ENCODE measurements at places on chromosomes 5 and 9. TPM values are rescaled to one million over a fixed set of nuclear protein-coding genes. Genes with fewer than 3 reads are reported as not detected.

Gene FAM221B
- 0.18 TPM for polyA plus RNA-seq

Gene NKD2
- 2.4 TPM for polyA plus RNA-seq

Gene INSL4
- not detected for polyA plus RNA-seq

Gene SPAG8
- 2.3 TPM for polyA plus RNA-seq

Gene IL13
- not detected for polyA plus RNA-seq

Gene TMC1
- 0.59 TPM for polyA plus RNA-seq

Gene CCNO
- polyA plus RNA-seq, result not detected

Gene SLC25A48
- polyA plus RNA-seq, result 0.19 TPM

Gene SV2C
- 0.08 TPM for polyA plus RNA-seq

Gene SPATA31D3
- polyA plus RNA-seq, result not detected

Gene SGCD
- polyA plus RNA-seq, result 82.1 TPM

Gene NRARP
- 3.8 TPM for polyA plus RNA-seq

Gene ADAMTS12
- 16.8 TPM for polyA plus RNA-seq

Gene TRPM3
- 0.19 TPM for polyA plus RNA-seq

Gene PPWD1
- polyA plus RNA-seq, result 42.1 TPM

Gene SLCO6A1
- polyA plus RNA-seq, result 0.48 TPM

Gene OGN
- 374 TPM for polyA plus RNA-seq

DNA sequence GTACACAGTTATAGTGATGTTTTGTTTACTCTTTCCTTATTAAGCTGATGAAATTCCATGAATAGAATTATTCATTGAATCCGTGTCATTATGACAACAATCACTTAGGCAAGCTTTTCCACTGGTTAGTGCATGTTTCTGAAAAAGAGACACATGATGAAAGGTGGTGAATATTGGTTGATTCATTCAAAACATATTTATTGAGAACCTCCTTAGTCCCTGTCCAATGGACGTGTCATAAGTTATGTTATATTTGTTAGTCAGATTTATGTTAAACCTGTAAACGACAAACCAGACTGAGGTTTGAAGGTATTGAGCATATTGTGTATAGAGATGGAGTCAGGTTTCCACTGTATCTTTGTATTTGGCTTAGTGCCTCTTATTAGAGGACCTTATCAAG, 1888.9 kb upstream of the CDH6 start:
- DNase-seq, result no peak

DNA sequence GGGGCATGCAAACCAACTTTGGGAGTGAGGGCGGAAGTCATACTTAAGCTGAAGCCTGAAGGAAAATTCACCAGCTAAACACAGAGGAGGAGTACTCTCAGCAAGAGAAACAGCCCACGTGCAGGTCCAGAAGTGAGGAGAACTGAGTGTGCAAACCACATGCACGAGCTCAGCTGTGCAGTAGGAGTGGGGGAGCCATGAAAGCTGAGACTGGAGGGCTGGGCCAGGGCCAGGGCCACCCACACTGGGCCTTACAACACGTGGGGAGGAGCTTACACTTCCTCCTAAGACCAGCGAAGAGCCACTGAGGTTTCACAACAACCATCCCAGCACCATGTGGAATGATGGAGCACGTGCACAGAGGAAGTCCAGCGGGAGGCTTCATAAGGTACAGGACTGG, 9.3 kb upstream of the WWC1 start:
- DNase-seq, result no peak

- no peak for DNase-seq
Measured at GRCh38 chr9:69750085-69750484, 9.7 kb downstream of the PTAR1 start.

GRCh38 chr9:5529683-5530221, 19.4 kb downstream of the PDCD1LG2 start:
- DNase-seq, result no peak

GRCh38 chr5:81183811-81184748, 49.0 kb upstream of the CKMT2 start:
- no peak for DNase-seq

DNA sequence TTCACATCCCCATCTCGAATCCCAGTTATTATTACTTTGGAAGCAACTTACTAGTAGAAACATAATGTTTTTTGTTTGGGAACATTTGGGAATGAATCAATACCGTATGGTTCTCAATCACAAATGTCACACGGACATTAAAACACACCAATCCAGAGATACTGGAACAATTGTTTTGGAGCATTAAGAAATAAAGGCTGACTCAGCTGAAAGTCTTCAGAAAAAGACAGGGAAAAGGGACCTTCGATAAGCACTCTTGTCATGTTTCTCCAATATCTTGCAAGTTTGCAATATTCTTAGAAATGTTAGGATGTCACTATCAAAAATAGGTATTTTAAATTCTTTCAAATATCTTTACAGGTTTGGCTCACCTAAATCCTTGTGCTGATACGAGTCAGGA, 362.4 kb downstream of the CETN3 start:
- DNase-seq, result no peak

- DNase-seq, result no peak
Measured at GRCh38 chr5:159936686-159937329, 20.5 kb downstream of the ADRA1B start.

DNA sequence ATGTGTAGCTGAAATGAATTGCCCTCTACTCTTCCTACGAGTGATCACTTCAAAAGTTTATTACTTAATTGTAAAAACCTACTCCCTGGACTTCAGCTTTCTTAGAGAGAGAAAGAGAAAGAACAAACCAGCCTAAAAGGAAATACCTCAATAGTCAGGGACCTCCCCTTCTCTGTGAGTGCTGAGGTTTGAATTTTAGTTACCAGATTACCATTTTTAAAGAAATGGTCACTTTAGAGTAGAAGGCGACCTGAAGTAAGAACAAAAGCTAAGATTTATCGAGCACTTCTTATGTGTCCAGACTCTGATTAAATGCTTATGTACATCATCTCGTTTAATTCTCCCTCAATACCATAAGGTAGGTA, 11.3 kb downstream of the RAPGEF1 start:
- no peak for DNase-seq

DNA sequence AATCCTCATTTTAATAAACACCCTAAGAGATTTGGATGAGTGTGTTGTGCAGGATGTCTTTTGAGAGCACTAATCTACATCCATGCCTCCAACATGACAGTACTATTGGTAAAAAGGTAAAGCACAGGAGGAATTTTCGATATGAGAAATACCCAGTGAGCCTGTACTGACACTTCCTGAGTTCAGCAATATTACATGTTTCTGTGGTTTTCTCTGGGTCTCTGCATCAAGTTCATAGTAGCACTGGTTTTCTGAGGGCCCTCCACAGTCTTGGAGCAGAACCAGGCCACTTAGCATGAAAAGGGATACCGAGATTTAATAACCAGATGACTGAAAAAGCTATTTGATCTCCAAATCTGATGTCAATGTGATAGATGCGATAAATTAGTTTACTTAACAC, 524.1 kb downstream of the TMEM38B start:
- no peak for DNase-seq

- DNase-seq, result no peak
Measured at GRCh38 chr9:2229109-2229721, 214.1 kb downstream of the SMARCA2 start.

DNA sequence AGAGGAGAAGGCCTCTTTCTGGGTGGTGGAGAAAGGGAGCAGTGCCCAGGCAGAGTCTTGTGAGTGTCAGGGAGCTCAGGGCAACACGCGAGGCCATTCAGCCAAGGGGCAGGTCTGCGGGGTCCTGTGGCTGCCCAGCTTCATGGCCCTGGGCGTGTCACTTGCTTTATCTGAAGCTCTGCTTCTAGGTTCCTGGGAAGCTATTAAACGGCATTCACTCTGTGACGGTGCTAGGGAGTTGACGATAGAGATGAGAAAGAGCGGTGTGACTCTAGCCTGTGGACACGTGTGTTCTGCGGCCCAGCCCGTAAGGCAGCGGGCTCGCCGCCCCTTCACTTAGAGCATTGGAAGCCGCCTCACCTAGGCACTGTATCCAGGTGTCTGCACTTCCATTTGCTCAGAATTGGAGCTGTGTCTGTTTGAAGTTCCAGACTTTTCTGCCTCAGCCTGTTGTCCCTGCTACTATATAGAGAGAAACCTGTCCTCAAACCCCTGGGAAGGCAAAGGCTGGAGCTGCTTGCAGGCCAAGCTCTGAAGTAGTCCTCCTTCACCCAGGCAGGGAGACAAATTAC, 88.3 kb downstream of the PHF2 start:
- no peak for DNase-seq

DNA sequence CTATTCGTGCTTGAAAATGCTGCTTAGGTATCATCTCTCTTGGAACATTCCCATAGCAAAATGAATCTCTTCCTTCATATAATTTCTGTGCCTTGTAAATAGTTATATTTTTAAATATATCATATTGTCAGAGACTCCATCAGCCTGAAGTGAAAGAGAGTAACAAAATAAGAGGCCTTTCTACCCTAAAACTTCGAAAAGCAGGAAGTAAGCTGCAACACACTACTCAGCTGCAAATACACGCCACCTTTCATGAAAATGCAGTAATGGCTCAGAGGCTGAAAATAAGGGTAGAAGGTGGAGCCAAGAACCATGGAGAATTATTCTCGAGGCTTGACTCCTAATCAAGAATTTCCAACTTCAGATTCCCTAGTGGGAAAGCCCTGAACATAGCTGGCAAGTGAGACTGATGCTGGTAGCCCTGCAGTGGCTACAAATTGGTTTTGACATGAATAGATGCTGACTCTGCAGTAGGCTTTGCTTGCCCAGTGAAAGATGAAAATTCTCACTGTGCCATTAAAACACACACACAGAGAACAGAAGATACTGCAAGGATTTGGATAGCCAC, 30.2 kb upstream of the PTGER4 start:
- no peak for DNase-seq

- DNase-seq, result no peak
Measured at GRCh38 chr5:179397516-179397915, 52.3 kb upstream of the ADAMTS2 start.

- DNase-seq, result no peak
Measured at GRCh38 chr9:129182625-129183494, 4.8 kb upstream of the IER5L start.

DNA sequence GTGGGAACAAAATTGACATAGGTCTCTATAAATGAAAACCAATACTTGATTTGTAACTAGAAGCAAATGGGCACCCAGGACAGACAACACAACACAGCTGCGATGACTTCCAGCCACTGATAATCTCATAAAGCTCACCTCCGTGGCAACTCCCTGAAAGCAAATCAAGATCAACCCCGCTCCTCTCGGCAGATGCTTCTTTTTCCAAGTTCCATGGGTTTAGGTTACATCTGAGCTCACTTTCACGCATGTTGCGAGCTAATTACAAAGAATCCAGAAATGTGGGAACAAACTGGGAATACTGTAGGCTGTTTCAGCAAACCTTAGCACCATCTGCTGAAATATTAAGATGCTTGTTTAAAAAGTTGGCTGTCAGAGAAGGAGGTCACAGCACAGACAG, 153.9 kb downstream of the ELAVL2 start:
- no peak for DNase-seq

GRCh38 chr5:145801195-145801594, 33.9 kb downstream of the PRELID2 start:
- DNase-seq, result no peak

DNA sequence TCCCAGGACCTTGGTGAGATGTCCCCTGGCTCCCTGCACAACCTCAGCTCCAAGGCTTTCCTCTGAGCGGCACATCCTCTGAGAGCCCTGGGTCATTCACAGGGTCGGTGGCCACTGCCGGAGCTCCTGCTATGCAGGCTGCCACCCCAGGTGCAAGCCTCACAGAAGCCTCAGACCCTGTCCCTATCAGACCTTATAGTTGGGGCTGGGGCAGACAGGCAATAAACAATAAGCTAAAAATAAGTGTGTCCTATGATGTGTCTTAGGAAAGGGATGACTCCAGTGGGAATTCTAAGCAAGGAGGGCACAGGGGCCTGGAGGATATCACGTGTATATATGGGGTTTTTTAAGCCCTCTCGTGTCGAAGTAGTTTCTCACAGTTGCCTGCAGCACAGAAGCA, 91.3 kb downstream of the SYK start:
- no peak for DNase-seq

DNA sequence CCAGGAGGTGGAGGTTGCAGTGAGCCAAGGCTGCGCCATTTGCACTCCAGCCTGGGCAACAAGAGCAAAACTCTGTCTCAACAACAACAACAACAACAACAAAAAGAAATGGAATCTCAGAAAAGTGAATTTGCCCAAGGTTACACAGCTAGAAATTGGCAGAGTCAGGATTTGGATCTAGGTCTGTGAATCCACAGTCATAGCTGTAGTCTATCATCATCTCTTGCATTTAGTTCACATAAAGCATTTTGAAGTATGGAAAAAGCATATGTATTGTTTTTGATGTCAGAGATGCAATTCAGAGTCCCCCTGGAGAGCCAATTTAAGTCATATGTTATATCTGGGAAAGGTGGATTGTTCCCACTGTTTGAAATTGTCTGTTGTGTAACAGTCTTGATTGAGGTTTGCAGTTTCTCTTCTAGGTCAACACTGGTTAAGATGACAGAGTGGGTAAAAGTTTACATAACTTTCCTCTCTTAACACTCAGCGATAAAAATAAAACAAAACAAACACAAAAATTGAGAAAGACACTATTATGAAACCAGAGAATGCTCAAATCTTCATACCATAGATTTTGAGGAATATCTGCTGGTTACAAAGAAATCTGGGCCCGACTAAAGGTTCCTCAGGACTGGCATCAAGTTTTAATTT, 21.5 kb upstream of the GPR21 start:
- no peak for DNase-seq

DNA sequence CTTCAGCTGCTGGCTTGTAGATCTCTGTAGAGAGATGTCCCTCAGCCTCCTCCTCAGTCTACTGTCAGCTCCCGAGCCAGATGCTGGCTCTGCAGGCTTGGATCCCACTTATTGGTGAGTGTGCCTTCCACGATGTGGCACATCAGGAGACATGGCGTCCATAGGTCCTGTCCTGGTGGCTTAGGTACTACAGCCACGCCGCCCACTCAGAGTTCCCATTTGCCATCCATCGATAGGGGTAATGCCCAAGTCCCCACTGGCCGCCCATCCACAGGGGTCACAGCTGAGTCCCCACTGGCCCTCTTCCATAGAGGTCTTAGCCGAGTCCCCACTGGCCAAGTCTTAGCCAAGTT, 17.3 kb downstream of the EXOC3 start:
- no peak for DNase-seq

GRCh38 chr9:32558408-32558934, 6.1 kb upstream of the TOPORS start:
- no peak for DNase-seq

- DNase-seq, result no peak
Measured at GRCh38 chr9:35852267-35852815, 17.9 kb downstream of the OR13J1 start.

- no peak for DNase-seq
Measured at GRCh38 chr5:133698259-133698554, 85.9 kb upstream of the FSTL4 start.

- no peak for DNase-seq
Measured at GRCh38 chr9:127651697-127652610, 39.9 kb downstream of the STXBP1 start.

DNA sequence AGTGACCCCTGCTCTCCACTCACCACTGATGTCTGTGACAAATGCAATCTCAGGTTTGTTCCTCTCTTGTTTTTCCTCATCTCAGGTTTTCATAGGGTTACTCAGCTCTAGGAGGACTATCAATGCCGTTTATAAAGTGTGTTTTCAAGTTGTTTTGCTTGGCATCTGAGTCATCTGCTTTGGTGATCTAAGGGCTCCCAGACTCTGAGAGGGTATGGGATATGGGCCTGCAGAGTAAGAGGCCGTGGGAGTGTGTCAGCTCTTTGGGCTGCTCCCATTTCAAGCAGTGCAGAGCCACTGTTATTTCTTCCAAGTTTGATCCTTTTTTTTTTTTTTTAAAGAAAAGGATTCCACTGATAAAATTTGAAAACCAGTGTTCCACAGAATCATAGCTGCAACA, 46.3 kb downstream of the NNT start:
- DNase-seq, result no peak

- no peak for DNase-seq
Measured at GRCh38 chr9:76176171-76176570, 218.1 kb downstream of the RFK start.

Data from forelimb muscle (tissue), 1 donor.